ENCODE measurements at places on chromosomes 12 and 14. TPM values are rescaled to one million over a fixed set of nuclear protein-coding genes. Genes with fewer than 3 reads are reported as not detected.

- H3K4me3 ChIP-seq, result peak overlapping the region; percentile 99
- H3K27ac ChIP-seq, result peak overlapping the region; percentile 96
- peaks cover 15% of the 10 kb centered on the region for H3K4me1 ChIP-seq
- no peak for DNase-seq
- H3K36me3 ChIP-seq, result peaks cover 5% of the 10 kb centered on the region
Observed at GRCh38 chr12:118103201-118103600, 610 bp downstream of the VSIG10 start.

DNA sequence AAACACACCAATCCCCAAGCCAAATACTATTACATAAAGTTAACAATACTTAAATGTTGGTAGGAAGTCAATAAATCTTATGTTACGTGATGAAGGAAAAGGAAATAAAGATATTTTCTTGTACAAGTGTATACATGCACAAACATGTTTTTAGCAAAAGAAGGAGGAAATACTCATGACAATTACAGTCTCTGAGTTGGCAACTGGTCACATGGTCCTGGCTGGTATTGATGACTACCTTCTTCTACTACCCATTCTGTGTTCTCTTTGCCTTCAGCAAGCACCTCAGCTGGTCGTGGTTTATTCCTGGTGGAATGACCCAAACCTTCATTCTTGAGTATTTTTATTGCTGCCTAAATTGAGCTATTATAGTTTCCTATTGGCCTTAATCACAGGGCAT, 84.8 kb downstream of the PLBD1 start:
- H3K27ac ChIP-seq, result no peak overlapping the region
- H3K27me3 ChIP-seq, result peaks cover 6% of the 10 kb centered on the region
- H3K4me3 ChIP-seq, result peak overlapping the region; percentile 35
- H3K36me3 ChIP-seq, result peaks cover 45% of the 10 kb centered on the region

DNA sequence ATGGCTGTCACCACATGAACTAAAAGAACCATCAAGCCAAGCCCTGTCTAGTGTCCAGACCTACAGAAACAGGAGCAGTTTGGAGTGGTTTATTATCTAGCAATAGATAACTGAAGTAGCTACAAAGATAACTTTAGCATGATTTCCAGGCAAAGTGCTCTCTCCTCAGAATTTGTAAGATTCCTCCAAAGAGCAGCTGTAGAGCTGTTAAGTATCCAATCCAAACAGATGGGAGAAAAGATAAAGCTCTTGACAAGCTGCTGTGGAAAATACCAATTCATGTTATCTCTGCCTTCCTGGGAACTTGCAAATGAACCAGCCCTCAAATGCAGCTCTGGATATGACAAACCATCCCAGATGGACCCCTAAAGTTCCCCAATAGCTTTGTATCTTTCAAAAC, 78.9 kb upstream of the RESF1 start:
- DNase-seq, result no peak
- no peak overlapping the region for H3K27ac ChIP-seq
- H3K4me1 ChIP-seq, result peaks cover 16% of the 10 kb centered on the region
- peaks cover 9% of the 10 kb centered on the region for H3K36me3 ChIP-seq

DNA sequence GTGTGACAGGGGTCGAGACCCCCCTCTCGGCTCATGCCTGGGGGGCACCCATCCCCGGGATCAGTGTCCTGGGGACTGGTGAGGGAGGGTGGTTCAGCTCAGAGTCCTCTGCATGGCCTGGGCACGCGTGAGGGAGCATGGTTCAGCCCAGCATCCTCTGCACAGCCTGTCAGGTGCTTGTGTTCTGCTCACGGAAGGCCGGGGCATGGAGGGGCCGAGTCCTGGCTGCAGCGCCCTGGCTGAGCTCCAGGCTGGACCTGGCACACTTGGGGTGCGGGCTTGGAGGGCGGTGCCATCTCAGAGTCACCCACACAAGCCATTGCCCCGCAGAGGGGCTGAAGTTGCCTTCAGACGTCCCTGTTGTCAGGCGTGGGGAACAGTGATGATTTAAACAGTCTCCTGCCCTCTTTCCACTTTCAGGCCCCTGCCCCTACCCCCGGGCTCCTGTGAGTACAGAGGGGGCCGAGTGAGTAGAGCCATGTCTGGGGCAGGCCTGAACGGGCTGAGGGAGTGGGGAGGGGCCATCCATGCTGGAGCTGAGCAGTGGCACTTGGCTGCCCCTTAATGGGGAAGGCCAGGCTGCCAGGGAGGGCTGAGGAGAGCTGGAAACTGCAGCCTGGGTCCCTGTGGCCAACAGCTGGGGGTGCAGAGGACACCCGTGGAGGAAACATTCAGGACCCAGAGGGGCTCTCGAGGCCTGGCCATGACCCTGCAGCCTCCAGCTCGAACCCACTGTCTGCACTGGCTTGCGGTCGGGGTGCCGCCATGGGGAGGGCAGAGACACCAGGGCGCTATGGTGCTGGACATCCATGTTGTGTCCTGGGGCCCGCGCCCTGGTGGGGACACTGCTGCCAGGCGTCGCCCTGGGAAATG, 22.5 kb downstream of the FBRSL1 start:
- H3K27ac ChIP-seq, result no peak overlapping the region
- no peaks in the 10 kb centered on the region for H3K36me3 ChIP-seq
- no peak for DNase-seq
- no peak overlapping the region for H3K4me3 ChIP-seq
- no peaks in the 10 kb centered on the region for H3K4me1 ChIP-seq

DNA sequence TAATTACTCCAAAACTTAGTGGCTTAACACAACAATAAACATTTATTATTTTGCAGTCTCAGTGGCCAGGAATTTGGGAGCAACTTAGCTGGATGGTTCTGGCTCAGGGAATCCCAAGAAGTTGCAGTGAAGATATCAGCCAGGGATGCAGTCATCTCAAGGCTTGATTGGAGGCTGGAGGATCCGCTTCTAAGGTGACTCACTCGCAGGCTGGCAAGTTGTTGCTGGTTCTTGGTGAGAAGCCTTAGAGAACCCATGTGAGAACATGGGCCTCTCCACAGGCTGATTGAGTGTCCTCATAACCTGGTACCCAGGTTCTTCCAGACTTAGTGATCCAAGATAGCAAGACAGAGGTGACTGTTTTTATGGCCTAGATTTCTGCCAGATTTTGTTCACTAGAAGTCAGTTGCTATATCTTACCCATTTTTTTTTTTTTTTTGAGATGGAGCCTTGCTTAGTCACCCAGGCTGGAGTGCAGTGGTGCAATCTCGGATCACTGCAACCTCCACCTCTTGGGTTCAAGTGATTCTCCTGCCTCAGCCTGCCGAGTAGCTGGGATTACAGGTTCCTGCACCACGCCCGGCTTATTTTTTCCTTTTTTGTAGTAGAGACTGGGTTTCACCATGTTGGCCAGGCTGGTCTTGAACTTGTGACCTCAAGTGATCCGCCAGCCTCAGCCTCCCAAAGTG, 32.5 kb downstream of the BRMS1L start:
- H3K27ac ChIP-seq, result no peak overlapping the region
- peaks cover 8% of the 10 kb centered on the region for H3K36me3 ChIP-seq
- no peaks in the 10 kb centered on the region for H3K27me3 ChIP-seq
- no peak for DNase-seq
- no peak overlapping the region for H3K4me3 ChIP-seq

DNA sequence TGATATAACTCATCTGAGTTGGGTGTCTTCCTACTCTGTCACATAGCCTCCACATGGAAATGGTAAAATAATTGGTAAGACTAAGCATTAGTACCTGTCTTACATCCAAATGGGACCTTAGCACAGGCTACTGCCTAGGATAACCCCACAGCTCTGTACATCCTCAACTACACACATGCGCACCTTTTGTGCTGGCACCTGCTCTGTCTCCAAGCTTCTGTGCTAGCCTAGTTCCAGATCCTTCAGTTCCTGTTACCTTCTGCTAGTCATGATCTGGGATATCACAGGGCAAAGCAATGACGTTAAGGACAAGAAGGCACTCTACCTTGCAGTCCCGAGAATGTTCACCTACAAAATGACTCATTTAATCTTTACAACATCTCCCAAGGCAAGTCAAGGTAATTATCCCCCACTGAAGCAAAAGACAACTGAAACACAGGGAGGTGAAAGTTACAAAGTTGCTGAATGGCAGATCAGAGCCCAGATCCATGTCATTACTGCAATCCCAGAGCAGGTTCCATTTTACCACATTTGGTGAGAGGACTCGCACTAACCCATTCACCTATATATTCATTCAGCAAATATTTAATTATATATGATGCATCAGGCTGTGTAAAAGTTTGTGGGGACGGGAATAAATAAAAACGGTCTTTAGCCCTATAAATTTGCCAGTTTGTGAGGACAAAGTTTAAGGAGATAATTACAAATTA, 61.7 kb downstream of the PPM1H start:
- DNase-seq, result no peak
- H3K4me3 ChIP-seq, result no peak overlapping the region
- peaks cover 4% of the 10 kb centered on the region for H3K4me1 ChIP-seq
- H3K27ac ChIP-seq, result no peak overlapping the region
- H3K36me3 ChIP-seq, result peaks cover 22% of the 10 kb centered on the region

- DNase-seq, result no peak
- H3K36me3 ChIP-seq, result no peaks in the 10 kb centered on the region
- H3K27me3 ChIP-seq, result peaks cover 7% of the 10 kb centered on the region
- H3K4me1 ChIP-seq, result peaks cover 14% of the 10 kb centered on the region
- no peak overlapping the region for H3K27ac ChIP-seq
- H3K4me3 ChIP-seq, result no peak overlapping the region
Observed at GRCh38 chr12:98471085-98471484, 44.3 kb upstream of the TMPO start.

DNA sequence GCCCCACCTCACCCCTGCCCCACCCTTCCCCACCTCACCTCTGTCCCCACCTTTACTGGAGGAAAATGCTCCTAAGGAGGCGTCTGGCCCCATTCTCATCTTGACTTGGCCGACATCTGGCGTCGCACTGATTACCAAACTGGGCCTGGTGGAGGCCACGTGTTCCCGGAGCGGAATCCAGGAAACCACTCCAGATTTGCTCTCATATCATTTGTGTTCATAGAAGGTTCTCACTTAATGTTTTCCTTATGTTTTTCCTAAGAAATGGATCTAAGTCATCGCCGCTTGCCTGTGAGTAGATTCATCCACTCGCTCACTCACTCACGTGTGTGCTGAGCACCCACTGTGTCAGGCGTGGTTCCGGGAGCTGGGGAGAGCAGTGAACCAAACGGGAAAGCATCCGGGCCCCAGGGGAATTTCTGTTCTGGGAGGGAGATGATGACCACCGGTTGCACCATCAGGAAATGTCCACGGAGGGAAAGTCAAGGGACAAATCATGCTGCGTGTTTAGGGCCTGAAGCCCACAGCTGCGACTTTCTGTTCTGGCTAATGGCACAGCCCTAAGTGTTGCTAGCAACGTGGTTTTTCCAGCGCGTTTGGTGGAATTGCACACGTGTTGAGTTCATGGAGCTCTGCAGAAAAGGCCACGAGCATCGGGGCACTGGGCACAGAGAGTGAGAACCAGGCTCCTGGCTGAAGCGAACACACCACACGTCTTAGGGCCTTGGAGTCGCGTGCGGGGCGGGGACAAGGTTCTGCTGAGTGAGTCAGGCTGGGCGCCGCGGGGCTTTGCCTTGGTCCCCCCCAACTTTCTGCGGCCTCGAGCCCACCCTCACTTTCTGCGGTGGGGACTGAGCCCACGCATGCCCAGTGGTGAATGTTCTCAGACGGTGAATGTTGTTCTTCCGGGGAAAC, 57.7 kb downstream of the ADGRD1 start:
- no peak overlapping the region for H3K4me3 ChIP-seq
- H3K4me1 ChIP-seq, result no peaks in the 10 kb centered on the region
- H3K27me3 ChIP-seq, result peaks cover 12% of the 10 kb centered on the region
- H3K36me3 ChIP-seq, result no peaks in the 10 kb centered on the region
- no peak overlapping the region for H3K27ac ChIP-seq

DNA sequence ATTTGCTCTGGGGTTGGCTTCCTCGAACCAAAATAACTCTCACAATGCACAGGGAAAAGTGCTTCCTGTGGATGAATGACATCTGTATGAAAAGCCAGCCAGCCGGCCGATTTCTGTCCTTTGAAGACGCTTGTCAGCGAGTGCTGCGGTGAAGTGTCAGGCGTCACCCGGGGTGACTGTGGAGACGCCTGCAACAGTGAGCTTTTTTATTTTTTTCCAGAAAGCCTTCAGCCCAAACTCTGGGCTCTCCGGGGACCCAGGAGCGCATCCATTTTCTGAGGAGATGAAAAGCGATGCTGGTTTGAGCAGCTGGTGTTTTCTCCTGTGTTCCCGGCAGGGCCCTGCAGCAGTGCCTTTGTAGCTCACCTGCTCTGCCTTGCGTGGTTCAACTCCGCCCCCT, 147.9 kb upstream of the MYL2 start:
- peaks cover 21% of the 10 kb centered on the region for H3K4me1 ChIP-seq
- peaks cover 2% of the 10 kb centered on the region for H3K27me3 ChIP-seq
- no peak overlapping the region for H3K4me3 ChIP-seq
- no peak for DNase-seq
- no peaks in the 10 kb centered on the region for H3K36me3 ChIP-seq
- H3K27ac ChIP-seq, result peak overlapping the region; percentile 65

GRCh38 chr12:75481013-75481705, 604 bp downstream of the GLIPR1 start:
- H3K27ac ChIP-seq, result no peak overlapping the region
- no peak for DNase-seq

GRCh38 chr12:58540480-58541299, 379.6 kb downstream of the LRIG3 start:
- peaks cover 2% of the 10 kb centered on the region for H3K27me3 ChIP-seq
- H3K27ac ChIP-seq, result no peak overlapping the region
- H3K4me1 ChIP-seq, result no peaks in the 10 kb centered on the region
- DNase-seq, result peak; percentile 75
- no peak overlapping the region for H3K4me3 ChIP-seq

DNA sequence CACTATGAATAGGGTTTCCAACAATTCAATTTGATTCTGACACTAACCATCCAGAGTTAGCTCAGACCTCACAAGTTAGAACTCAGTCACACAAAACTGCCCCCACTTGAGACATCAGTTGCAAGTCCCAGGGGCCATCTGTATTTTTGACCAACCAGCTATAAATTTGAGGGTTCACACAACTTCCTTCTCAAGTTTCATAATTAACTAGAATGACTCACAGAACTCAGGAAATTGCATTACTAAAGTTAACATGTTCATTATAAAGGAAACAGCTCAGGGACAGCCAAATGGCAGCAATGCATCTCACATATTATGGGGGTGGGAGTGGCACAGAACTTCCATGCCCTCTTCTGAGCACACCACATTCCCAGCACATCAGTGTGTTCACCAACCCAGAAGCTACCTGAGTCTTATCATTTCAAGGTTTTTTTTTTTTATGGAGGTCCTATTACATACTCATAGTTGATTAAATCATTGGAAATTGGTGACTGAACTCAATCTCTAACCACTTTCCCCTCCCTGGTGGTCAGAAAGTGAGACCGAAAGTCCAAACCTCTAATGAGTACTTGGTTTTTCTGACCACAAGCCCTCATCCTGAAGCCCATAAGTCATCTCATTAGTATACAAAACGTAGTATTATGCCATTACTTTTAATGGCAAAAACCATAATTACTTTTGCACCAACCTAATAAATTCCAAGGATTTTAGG, 1721.5 kb upstream of the SEL1L start:
- no peak overlapping the region for H3K27ac ChIP-seq
- no peaks in the 10 kb centered on the region for H3K27me3 ChIP-seq
- H3K4me1 ChIP-seq, result no peaks in the 10 kb centered on the region

KRT2 gene
- not detected for total RNA-seq

LIN7A gene
- total RNA-seq, result 34.0 TPM

KCNH3 gene
- 0.15 TPM for total RNA-seq

SYCP3 gene
- not detected for total RNA-seq

LGR5 gene
- 1.1 TPM for total RNA-seq

C12orf50 gene
- total RNA-seq, result not detected

FIGNL2 gene
- 42.0 TPM for total RNA-seq
